ENCODE measurements at places on chromosomes 7 and 10. TPM values are rescaled to one million over a fixed set of nuclear protein-coding genes. Genes with fewer than 3 reads are reported as not detected.
A peak's percentile ranks its signal among the peaks of the same experiment; 100 is the strongest.

MORN4 gene
- 2.8 TPM for total RNA-seq

GRCh38 chr7:121204537-121204936 lies 124.3 kb upstream of the WNT16 start:
- no peak for DNase-seq
- H3K36me3 ChIP-seq = no peaks in the 10 kb centered on the region
- H3K4me1 ChIP-seq = peaks cover 31% of the 10 kb centered on the region
- no peak overlapping the region for H3K4me3 ChIP-seq

- no peak overlapping the region for H3K4me3 ChIP-seq
- no peaks in the 10 kb centered on the region for H3K27me3 ChIP-seq
- peaks cover 12% of the 10 kb centered on the region for H3K4me1 ChIP-seq
- no peak overlapping the region for H3K27ac ChIP-seq
- no peak for DNase-seq
Observed at GRCh38 chr7:149495785-149496641, 1.6 kb downstream of the ZNF746 start.

DNA sequence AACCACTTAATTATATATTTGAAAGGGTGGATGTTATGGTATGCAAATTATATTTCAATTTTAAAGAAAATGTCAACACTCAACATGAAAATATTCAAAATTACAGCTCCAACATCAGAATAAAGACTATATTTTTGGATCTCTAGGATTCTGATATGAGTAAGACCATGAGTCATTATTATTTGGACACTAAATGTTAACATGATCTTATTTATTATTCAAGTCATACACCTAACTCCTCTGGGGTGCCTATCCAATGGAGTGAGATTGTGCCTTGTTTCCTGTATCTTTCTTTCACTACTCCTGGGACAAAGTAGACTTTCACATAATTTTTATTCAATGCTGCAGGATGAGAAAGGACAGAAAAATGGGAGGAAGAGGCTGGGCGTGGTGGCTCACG lies 135.2 kb upstream of the PRSS1 start:
- H3K4me1 ChIP-seq = no peaks in the 10 kb centered on the region
- no peaks in the 10 kb centered on the region for H3K27me3 ChIP-seq
- no peak overlapping the region for H3K27ac ChIP-seq
- H3K36me3 ChIP-seq = no peaks in the 10 kb centered on the region

- H3K4me3 ChIP-seq = peak overlapping the region; percentile 96
- no peak for DNase-seq
- H3K4me1 ChIP-seq = peaks cover 24% of the 10 kb centered on the region
- H3K27me3 ChIP-seq = peaks cover 2% of the 10 kb centered on the region
- H3K27ac ChIP-seq = peak overlapping the region; percentile 74
Observed at GRCh38 chr7:112940314-112940732, 146.3 kb downstream of the GPR85 start.

GRCh38 chr7:143321734-143322133 lies 5.8 kb downstream of the CLCN1 start:
- no peak overlapping the region for H3K4me3 ChIP-seq
- DNase-seq = no peak
- H3K4me1 ChIP-seq = peaks cover 22% of the 10 kb centered on the region
- H3K36me3 ChIP-seq = no peaks in the 10 kb centered on the region

GRCh38 chr10:35934642-35934995 lies 292.5 kb upstream of the FZD8 start:
- no peak overlapping the region for H3K27ac ChIP-seq
- no peaks in the 10 kb centered on the region for H3K4me1 ChIP-seq
- no peak overlapping the region for H3K4me3 ChIP-seq
- H3K36me3 ChIP-seq = no peaks in the 10 kb centered on the region
- H3K27me3 ChIP-seq = no peaks in the 10 kb centered on the region

DNA sequence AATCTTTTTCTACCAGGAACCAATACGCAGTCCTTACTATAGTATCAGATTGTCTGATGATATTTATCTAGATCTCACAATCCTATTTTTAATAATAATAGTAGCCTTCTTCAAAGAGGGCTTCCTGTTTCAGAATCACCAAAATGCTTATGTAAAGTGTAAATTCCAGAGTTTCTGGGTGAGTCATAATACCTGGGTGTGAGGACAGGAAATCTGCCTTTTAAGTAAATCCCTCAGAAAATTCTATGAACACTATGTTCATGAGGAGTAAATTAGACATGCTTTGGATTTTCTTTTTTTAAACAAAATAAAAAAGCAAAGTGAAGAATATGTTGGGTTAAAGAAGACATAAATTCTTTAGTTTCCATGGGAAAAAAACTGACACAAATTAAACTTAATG lies 20.5 kb downstream of the DKK1 start:
- H3K4me1 ChIP-seq = no peaks in the 10 kb centered on the region
- no peak overlapping the region for H3K27ac ChIP-seq
- H3K36me3 ChIP-seq = no peaks in the 10 kb centered on the region
- no peaks in the 10 kb centered on the region for H3K27me3 ChIP-seq
- no peak overlapping the region for H3K4me3 ChIP-seq

All from B cell (primary cell).